Inflammatory macrophage treated with lipopolysaccharide for 4 hours (primary cell): ENCODE measurements at places on chromosomes 2 and 18.

GRCh38 chr18:10727477-10727876 is 201.7 kb downstream of the NAPG start:
- no peak for DNase-seq

- DNase-seq = no peak
Observed at GRCh38 chr2:201597397-201597796, 45.9 kb downstream of the TMEM237 start.

DNA sequence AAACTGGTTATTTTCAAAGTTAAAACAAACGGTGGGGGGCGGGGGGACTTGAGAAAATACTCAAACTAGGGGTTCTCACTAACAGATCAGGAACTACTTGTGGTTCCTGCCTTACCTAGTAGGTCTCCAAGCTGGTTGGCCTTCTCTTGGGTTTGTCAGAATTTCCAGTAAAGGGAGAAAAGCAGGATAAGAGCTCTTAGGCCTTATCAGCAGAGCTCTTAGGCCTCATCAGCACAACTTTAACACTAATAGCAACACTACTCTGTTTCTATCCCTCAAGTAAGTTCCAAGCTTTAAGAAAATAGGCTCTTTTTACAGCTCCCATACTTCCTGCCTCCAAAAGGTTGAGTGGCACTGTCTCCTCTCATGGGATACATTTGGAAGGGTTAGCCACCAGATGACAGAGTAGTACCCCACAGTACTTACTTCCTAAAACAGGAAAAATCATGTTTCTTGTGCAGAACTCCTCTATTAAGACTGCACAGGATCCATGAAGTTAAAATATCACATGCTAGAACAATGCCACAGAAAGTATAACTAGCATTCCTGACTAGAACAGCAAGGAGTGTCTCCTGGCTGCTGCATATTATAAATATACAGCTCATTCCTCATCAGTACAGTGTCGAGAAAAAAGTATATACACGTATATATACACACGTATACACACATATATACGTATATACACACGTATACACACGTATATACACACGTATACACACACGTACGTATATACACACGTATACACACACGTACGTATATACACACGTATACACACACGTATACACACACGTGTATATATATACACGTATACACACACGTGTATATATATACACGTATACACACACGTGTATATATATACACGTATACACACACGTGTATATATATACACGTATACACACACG is 6.1 kb downstream of the FBXO11 start:
- DNase-seq = peak; percentile 37

DNA sequence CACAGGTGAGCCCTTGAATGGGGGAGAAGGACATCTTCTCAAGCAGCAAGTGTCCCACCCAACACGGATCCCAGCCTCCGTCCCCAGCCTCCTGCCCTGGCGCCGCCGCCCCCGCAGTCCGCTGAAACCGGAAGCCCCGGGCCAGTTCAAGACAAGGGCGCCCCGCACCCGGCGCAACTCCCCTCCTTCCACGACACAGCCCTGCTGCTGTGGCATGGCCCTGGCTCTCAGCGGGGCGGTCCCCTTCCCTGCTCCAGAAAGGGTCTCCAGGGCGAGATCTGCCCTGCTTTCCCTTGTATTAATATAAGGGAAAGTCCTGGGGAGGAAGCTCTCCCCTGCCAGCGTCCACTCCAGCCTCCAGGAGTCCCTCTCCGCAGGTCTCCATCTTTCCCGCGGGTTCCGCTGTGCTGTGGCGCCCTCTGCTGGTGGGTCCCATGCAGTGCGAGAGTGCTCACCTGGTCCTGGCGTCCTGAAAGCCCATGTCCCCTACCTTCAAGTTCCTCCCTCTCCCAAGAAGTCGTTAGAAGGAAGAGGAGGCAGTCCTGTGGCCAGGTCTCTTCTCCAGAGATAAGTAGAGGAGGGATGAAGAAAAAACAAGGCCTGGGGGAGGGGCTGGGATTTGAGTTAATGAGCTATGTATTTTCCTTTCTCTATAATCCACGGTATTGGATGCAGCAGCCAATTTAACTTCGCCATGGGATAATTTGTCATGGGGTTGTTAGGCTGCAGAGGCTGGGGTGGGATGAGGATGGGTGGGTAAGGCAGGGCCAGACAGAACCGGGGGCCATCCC is 176.0 kb downstream of the SMAD2 start:
- peak; percentile 13 for DNase-seq

- peak; percentile 60 for DNase-seq
Observed at GRCh38 chr2:113791697-113792590, 35.5 kb upstream of the SLC35F5 start.
